ENCODE measurements at places on chromosomes 2 and 18.

- DNase-seq: no peak
Measured at GRCh38 chr2:41716497-41716896, 331.3 kb upstream of the PKDCC start.

GRCh38 chr2:32877587-32878510, 68.9 kb upstream of the LTBP1 start:
- no peak for DNase-seq

- no peak for DNase-seq
Measured at GRCh38 chr2:222669353-222669752, 2.1 kb upstream of the MOGAT1 start.

- DNase-seq: no peak
Measured at GRCh38 chr2:110714452-110715224, 17.7 kb upstream of the ACOXL start.
